ENCODE measurements at places on chromosomes 1 and 21.

DNA sequence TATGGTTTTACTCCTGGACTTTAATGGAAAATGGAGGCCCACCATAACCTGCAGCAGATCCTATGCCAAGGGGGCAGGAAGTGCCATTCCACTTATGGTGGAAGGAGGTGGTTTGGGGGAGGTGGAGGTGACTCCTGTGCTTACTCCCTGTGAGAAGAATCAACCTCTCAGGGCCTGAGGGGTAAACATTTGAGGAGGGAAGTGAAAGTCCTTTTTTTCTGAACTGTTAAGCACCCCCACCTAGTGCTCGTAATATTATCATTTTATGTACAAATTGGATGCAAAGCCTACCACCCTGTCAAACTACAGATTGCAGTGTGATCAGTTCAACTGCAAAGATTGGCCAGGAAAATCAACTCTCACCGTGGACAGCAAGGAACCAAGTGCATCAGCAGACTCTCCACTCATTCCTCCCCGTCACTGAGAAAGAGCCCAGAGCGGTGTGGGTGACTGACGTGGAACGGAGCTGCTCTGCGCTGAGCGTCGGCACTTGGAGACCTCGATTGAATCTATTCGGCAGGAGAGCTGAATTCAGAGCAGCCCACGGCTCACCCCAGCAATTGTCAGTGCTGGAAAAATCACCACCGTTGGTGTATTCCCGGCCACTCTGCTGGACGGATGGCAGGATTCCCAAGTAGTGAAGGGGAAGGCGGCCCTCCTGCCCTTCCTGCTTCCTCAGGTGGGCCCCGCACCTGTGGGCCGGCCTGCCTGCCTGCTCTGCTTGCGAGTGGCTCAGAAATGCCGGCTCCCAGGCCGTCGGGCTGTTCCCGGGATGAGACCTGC is 46.8 kb upstream of the COX20 start:
- no peak for DNase-seq

DNA sequence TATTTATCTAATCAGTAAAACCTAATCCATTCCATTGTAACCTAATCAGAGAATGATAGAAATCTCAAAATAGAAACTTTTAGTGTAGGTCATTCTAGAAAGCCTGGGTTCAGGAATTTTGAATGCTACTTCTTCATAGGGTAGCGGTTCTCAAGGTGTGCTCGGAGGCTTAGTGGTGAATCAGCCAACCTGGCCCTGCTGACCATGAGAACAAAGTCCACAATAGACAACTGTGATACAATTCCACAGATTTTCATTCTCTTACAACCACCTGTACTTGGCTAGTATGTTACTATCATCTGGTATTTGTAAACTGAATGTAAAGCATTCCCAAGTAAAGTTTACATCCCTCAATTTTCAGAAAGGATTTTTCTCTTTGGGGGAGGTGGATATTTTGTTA is 7.5 kb upstream of the PUM1 start:
- DNase-seq = no peak

DNA sequence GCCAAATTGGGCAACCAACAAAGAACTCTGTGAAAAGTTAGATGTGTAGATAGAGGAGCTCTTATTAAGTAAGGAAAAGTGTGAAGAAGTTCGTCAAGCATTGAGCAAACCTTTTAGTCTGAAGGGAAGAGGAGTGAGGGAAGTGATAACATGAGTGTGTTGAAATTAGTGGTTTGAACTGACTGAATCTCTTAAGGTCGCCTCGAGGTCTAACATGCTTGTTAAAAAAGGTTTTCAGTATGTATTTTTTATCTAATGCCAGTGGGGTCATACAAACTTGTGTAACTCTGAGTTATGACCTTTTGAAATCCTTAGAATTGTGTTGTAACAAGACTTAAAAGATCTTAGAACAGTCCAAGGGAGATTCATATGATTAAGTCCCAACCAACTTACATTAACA is 34.1 kb downstream of the SOAT1 start:
- DNase-seq = no peak

DNA sequence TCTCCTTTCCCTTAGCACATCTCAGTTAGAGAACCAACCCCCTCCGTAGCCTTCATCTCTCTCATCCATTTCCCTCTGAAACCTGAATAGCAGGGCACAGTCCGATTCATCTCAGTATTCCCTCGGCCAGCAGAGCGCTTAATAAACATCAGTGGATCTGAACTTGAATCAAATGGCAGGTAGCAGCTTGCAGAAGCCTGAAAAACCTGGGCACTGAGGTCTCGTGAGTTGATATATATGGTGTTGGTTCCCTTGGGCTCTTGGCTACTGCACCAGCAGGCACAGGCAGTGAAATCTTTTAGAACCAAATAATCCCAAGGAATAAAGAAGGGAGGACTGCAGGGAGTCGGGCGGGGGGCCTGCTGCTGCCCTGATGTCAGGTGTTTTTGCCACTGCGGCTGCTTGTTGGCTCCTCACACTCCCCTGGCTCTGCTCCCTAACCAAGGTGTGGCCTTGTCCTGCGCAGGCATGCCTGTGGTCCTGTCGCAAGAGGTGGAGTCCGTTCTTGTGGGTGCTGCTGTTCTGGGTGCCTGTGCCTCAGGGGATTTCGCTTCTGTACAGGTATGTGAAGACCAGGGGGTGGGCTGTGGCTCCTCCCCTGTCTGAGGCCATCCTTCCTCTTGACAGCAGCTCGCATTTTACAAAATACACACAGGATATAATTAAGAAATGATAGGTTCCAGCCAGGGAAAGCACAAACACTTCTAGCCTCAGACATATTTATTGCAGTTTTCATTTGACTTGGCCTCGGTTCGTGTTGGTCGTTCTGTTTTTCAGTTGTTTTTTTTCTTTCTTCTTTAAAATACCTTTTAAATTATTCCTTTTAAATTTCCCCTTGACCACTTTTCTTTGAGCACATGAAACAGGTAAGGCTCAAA is 140.9 kb upstream of the HOOK1 start:
- no peak for DNase-seq

GRCh38 chr1:228321435-228321834 is 85.2 kb downstream of the TRIM11 start:
- DNase-seq = no peak

GRCh38 chr1:184624626-184625025 is 130.0 kb downstream of the EDEM3 start:
- DNase-seq = no peak

- DNase-seq = no peak
Observed at GRCh38 chr21:18443085-18443484, 39.5 kb upstream of the TMPRSS15 start.

DNA sequence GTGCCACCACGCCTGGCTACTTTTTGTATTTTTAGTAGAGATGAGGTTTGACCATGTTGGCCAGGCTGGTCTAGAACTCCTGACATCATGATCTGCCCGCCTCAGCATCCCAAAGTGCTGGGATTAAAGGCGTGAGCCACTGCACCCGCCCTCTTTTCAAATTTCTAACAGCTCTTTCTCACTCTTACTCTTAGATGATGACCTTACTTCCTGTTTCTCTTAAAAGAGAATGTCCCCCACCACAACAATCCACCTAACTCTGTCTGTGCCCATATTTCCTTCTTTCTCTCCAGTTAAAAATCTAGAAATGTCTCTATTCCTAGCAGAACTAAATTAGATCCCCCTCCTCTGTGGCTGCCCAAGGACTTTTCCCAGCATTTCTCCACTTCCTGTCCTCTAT is 46.6 kb upstream of the RGS2 start:
- DNase-seq = no peak

DNA sequence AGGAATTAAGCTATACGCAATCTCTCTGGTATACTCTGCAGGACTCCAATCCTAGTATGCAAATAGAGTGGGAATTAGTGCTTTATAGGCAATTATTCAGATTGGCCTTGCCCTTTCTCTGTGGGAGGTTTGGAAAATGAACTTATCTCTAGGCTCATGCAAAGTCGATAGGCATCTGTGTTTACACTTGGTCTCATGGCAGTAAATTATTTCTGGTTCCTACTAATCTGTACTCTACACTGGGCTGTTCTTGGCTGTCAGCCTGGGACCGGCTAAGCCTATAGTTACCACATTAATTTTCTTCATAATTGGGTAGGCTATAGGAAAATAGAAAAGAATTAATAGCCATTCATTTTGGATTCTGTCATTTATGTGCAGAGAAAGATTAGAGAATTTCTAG is 544.6 kb downstream of the AMY1C start:
- no peak for DNase-seq

- DNase-seq = no peak
Observed at GRCh38 chr1:179938752-179939151, 15.9 kb upstream of the CEP350 start.

- DNase-seq = no peak
Observed at GRCh38 chr1:17865912-17866739, 111.0 kb downstream of the ACTL8 start.

Measured in activated naive CD4-positive, alpha-beta T cell treated with Interleukin-2 at 50 U/mL for 16 hours (primary cell).